Activated T-helper 9 cell treated with anti-CD3 and anti-CD28 coated beads, Interleukin-2, amount 50 U/mL, for 16 hours (primary cell): ENCODE measurements at places on chromosomes 2 and 18.

DNA sequence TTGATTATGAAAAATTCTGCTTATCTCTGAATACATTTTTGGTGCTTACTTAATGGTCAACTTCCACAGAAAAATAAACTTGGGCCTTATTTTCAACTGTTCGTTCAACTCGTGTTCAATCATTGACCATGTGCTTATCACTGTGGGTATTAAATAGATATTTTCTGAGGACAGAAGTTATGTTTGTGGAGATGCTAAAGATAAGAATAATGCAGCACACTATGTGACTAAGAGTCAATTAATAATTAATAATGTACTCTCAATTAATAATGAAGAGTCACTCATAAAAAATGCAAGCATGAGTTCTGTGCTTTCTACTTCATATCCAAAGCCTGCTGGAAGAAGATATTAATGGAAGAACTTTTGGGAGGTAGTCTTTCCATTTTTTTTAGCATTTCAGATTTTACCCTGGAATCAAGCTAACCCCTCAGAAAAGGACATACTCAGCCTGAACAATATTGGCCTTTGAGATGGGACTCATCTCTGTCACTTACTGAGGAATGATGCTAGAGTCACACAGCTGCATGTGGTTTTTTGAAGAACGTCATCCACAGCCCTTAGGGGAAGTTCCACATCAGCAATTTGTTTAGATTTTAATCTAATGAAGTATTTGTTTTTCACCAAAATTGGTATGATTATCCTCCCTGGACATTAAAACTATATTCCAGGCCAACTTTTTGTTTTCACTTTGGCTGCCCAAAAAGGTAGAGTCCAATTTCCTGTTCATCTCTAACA, 191.9 kb upstream of the CRIM1 start:
- no peak for DNase-seq

GRCh38 chr2:29617351-29617750, 304.0 kb downstream of the ALK start:
- DNase-seq: no peak

- DNase-seq: no peak
Observed at GRCh38 chr2:197164141-197164754, 146.3 kb downstream of the ANKRD44 start.

GRCh38 chr2:38485734-38486133, 108.7 kb upstream of the ATL2 start:
- no peak for DNase-seq

- no peak for DNase-seq
Observed at GRCh38 chr2:188610827-188611226, 319.2 kb downstream of the GULP1 start.
